ENCODE measurements at places on chromosomes 11 and 22.
A peak's percentile ranks its signal among the peaks of the same experiment; 100 is the strongest.

- DNase-seq = no peak
Measured at GRCh38 chr11:8257003-8257664, 6.5 kb downstream of the LMO1 start.

GRCh38 chr11:68584097-68584496, 100.2 kb upstream of the GAL start:
- DNase-seq = peak; percentile 80

DNA sequence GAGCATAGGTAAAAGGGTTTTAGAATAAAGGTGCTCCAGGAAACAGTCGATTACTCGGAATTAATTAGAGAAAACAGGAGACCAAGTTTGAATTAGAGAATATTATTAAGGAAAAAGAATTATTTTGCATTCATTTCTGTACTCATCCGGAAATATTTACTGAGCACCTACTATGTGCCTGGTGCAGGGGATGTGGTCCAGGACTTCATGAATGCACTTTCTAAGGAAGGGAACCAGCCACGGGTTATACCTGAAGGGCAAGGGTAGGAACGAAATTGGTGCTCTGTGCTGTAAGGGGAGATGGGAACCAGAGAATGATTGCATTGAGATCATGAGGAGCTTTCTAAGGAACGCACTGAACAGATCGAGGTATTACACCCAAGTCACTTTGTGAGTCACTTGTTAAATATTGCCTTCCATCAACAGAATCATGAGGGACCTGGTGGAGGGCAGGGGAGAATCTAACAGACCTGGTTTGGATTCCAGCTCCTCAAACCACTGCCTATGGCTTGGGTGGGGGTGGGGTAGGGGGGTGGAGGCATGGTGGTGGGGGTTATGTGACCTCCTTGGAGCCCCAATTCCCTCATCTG, 40.9 kb downstream of the C11orf96 start:
- no peak for DNase-seq

GRCh38 chr11:119490253-119491006, 67.5 kb upstream of the THY1 start:
- DNase-seq = no peak

GRCh38 chr11:120522736-120523135, 11.2 kb downstream of the GRIK4 start:
- no peak for DNase-seq

DNA sequence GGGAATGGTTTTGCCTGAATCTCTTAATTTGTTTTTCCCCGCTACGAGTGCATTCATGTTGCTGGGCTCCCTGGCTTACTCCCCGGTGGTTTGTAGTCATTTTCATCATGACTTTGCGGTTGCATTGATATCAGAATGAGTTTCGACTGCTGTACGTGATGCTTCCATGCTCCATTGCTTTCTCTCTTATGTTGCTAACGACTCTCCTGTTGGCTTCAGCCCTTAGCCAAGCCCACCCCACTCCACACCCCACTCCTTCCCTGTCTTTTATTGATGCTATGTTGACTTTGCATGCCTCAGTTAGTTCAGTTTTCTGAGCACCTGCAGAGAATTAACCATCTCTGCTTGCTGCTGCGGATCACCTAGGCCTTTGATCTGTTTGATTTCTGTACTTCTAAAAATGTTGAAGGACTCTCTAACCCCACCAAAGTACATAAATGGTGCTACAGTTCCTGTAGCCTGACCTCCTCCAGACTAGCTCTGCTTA, 65.3 kb downstream of the ARFGAP2 start:
- no peak for DNase-seq

GRCh38 chr22:43919106-43919973, 4.3 kb upstream of the PNPLA3 start:
- DNase-seq = no peak

DNA sequence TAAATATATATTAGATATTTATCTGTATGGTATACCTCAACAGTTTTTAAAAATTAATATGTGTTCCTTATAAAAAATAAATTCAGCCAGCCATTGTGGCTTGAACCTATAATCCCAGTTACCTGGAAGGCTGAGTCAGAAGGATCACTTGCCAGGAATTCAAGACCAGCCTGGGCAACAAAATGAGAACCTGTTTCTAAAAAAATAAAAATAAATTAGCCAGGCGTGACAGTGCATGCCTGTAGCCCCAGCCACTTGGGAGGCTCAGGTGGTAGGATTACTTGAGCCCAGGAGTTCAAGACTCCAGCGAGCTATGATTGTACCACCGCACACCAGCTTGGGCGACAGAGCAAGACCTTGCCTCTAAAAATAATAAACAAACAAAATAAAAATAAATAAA, 54.9 kb downstream of the PHF21A start:
- DNase-seq = no peak

- no peak for DNase-seq
Measured at GRCh38 chr11:100581318-100581717, 105.8 kb upstream of the ARHGAP42 start.

- DNase-seq = no peak
Measured at GRCh38 chr11:96207459-96208449, 135.2 kb downstream of the MAML2 start.

DNA sequence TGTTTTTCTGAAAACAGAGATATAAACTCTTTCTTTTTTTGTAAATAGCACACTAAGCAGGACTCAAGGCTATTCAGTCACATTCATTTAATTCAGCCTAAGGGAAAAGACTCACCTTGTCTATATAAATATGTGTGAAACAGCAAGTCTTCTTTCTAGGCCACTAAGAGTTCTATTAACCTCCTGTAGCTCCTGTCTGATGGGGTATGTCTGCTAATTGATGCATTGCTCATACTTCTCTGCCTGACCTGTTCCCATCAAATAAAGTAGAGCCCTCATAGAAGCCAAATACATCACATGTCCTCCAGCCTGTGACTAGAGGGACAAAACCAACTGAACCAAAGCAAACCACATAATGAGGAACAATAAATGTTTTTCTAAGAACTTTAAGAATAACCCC, 68.2 kb downstream of the MSANTD4 start:
- no peak for DNase-seq

DNA sequence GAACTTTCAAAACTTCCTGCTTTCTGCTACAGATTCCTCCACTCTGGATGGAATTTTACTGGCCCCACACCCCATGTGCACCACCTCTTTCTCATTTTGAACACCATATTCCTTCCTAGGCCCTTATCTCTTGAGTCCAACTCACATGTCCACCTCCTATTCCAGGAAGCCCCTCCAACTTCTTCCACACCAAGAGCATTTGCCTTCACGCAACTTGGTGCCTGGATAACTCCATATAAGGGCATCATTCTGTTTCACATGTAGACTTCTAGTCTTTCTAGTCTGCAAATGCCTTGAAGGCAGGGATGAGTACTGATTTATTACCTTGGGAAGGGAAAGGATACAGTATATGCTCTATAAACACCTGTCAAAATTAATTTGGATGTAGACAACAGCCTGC, 17.5 kb downstream of the GAB2 start:
- DNase-seq = no peak

DNA sequence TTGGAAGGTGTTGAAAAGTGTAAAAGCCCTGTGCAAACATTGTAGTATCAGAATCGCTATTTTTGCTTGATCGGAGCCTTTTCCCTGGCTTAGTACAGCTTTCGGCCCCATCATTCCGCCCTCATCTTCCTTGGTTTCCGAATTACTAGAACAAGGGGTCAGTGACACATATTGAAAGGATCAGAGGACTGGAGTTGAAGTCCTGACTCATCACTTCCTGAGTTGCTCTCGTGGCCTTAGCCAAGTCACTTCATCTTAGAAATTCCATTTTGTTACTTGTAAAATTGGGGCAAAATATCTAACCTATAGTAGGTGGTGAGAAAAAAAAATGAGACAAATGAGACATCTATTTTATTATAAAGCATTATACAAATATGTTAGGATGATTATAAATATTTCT, 375.0 kb downstream of the NTM start:
- no peak for DNase-seq

DNA sequence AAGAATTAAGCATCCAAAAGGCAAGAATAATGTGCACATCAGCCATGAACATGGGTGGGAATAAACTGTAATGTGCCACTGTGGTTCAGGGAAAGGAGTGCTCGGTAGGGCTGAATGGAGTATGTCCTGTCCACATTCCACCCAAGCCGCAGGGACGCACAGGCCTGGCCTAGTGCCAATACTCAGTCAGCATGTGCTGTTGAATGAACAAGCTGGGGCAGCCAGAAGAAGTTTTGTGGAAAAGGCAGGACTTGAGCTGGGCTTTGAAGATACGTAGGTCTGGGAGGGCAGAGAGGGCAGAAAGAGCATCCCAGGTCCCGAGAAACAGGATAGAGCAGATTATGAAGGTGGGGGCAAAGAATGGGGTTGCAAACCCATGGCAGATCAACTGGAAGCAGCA, 60.0 kb upstream of the PLET1 start:
- DNase-seq = no peak

- no peak for DNase-seq
Measured at GRCh38 chr11:106690923-106691322, 327.4 kb downstream of the GUCY1A2 start.

DNA sequence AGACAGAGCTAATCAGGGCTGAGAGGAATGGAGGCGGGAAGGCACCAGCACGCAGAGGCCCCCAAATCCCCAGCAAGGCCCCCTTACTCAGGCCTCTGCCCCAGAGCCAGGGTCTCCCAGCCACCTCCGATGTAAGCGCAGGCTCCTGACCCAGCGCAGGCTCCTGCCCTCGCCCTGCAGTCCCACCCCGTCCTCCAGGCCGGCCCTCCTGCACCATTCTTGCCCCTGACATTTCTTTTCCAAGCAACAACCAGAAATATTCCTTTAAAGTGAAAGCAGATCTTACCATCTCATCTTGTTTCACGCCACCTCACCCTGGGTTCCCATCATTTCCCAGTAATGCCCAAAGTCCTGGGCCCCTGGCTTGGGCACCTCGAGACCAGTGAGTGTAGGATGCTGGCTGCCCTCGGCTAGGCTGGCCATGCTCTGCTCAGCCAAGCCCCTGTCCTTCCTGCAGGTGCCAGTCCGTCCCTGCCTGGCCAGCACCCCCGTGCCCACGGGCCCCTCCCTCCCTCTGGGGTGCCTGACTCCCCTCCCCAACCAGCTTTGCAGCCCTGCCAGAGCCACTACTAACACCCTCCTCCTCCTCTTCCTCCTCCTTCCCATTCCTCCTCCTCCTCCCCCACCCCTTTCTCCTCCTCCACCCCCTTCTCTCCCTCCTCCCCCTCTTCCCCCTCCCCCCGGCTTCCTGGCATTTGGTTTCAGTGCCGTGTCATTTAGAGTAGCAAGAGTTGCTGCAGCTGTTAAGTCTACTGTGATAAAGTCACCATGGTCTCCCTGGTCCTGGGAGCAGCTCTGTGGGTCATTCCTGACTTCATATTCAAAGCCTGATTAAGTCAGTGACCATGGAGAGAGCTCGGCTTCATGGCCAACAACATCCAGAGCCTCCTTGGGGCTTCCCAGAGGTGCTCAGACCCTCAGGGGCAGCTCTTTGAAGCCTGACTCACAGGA, 78.7 kb downstream of the PIWIL3 start:
- peak; percentile 67 for DNase-seq

DNA sequence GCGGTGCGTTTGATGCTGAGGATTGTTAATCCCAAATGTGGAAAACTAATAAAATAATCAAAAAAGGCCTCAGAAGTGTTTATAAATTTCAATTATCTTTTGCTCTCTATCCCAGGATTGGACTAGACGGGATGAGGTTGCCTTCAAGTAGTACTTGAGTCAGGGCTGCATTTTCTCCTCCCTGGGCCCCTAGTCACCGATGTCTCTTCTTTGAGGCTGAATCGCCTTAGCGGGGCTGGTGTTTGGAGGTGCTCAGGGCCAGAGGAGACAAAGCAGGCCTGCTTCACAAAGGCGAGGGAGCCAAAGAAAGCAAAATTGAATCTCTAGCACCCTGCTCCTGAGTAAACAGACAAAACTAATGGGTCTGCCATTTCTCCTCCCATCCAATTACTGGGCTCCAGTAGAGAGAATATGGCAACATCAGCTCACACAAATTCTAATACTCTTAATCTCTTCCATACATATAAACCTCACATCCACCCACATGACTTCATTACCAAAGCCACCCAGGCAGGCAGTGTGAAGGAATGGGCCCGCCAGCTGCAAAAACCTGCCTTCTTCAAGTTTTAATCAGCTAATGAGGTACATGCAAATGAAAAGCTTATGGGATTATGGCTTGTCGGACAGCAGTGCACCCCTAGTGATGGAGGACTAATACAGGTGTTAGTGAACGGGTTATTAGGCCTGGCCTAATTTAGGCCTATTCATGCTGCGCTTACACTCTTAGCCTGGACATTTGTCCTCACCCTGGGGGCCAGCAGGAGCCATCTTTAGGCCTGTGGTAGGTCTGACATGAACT, 52.7 kb upstream of the HTATIP2 start:
- DNase-seq = no peak

GRCh38 chr22:47822422-47822821, 1060.0 kb downstream of the TBC1D22A start:
- no peak for DNase-seq

GRCh38 chr11:66541892-66542291, 4.0 kb downstream of the ZDHHC24 start:
- no peak for DNase-seq

GRCh38 chr22:45977551-45978274, 751 bp upstream of the WNT7B start:
- DNase-seq = no peak

DNA sequence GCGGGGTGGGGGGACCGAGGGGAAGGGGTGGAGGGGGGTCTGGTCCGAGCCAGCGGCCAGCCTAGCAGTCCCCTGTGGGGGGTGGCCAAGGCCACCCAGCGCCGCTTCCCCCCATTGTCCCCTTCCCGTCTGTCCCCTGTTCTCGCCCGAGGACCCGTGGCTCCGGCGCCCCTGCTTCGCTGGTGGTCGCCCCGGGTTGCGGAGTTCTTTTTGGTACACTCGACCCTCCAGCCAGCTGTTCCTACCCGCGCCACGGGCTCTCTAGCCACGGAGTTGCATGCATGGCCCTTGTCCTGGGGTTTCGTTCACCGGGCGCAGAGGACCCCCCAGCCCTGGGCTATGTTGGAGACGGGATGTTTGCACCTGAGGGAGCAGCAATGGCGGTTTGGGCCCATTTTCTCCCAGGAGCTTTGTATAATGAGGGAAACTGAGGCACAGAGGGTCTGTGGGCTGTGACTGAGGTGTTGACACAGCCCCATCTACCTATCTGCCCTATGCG, 489 bp downstream of the RNF214 start:
- peak; percentile 20 for DNase-seq

- DNase-seq = no peak
Measured at GRCh38 chr11:92552942-92553341, 328.3 kb downstream of the FAT3 start.

- DNase-seq = no peak
Measured at GRCh38 chr11:11074686-11075335, 217.0 kb upstream of the ZBED5 start.
